NCI-H1417 (cell line): ENCODE measurements at places on chromosomes 11 and 22.

GRCh38 chr11:108965306-108966001 is 300.6 kb downstream of the DDX10 start:
- no peak for DNase-seq

GRCh38 chr11:67352546-67353316 is 615 bp downstream of the POLD4 start:
- no peak for DNase-seq

DNA sequence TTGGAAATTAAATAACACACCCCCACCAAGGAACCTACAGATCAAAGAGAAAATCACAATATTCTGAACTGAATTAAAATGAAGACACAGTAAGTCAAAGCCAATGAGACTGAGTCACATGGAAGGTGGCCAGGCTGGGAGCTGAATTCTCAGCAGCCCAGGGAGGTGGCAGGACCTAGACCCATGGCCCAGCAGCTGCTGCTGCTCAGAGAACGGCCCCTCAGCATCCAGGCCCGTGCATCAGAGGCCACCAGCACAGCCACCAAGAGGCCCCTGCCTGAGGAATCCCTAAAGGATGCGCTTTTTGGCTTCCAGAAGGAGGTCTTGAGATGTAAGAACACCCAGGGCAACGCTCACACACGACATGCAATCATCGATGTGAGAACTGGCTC is 35.0 kb downstream of the TBX1 start:
- no peak for DNase-seq

DNA sequence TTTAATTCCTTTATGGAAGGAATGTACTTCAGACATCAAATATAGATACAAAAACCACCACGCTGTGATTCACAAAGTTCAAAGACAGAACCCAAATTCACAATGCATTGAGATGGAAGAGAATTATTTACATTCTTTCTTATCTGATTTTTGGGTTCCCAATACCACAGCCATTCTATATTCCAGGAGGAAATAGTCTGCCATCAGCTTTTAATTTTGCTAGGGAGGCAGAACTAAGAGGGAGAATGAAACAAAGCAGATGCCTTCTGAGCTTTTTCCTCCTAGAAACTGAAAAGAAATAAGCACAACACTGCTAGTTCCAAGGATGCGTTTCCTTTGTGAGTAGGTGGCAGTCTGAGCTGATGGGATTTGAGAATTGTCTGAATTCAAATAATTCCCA is 283.0 kb upstream of the NARS2 start:
- DNase-seq: no peak

- no peak for DNase-seq
These were observed 13.7 kb downstream of the MEI1 start for GRCh38 chr22:41713004-41713403.

- DNase-seq: no peak
These were observed 616.3 kb downstream of the INSC start for GRCh38 chr11:15730995-15731385.

- no peak for DNase-seq
These were observed 623 bp downstream of the NDUFS8 start for GRCh38 chr11:68031144-68031464.

DNA sequence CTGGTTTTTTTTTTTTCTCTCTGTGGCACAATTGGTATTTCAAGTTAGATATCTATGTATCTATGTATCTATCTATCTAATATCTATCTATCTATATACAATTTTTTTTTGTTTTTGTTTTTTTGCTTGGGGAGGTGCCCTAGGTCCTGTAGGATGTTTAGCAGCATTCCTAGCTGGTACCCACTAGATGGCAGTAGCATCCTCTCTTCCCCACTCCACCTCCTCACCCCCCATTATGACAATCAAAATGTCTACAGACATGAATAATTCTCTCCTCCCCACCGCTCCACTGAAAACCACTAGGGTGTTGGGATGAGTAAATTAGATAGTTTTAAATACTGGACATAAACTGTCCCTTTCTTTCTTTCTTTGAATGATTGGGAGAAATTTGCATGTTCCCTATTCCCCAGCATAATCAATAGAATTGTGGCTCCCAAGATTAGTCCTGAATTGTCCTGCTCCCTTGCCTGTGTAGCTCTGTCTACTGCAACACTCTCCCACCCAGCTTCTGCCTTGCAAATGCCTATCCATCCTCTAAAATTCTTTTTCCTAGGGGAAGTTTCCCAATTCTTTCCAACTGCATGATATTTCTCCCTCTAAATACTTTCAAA is 1152.4 kb downstream of the LRRC4C start:
- peak; percentile 50 for DNase-seq

GRCh38 chr11:118048472-118049370 is 28.2 kb upstream of the TMPRSS4 start:
- no peak for DNase-seq

GRCh38 chr11:62926680-62927455 is 5.7 kb upstream of the CHRM1 start:
- DNase-seq: no peak

- peak; percentile 71 for DNase-seq
These were observed 817 bp downstream of the RELT start for GRCh38 chr11:73376803-73377629.

DNA sequence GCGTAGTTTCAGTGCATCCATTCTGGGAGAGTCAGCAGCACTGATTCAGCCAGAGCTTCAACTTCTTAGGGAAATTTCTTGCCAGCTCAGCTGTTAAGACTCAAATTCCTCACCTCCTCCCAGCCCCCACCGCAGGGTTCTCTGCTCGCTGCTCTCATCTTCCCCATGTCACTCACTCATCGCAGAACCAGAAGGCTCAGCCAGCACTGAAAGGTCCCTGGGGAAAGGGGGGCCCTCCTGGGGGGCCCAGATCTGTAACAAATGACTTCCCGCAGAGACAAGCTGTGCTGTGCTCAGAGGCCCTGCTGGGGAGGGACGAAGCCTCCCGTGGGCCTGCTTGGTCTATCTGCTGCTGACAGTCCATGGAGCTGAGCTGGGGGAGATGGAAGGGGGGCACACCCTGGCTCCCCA is 220.6 kb downstream of the NTM start:
- DNase-seq: peak; percentile 64

DNA sequence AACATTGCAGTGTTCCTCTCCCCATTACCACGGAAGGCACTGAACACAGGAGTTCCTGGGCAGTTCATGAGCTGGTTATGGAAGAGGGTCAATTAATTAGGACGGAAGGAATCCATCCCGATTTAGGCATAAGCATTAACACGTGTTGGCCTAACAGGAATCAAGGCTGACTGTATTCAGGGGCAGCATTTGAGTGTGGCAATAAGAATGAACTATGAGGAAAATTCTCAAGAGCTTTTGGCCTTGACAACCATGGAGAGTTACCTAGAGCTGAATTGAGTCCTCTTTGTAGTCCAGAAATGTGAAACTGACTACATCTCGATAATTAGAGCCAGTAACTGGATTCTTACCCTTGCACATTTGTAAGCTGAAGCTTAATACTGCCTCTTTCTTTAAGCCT is 82.4 kb upstream of the CRTAM start:
- no peak for DNase-seq

- DNase-seq: no peak
These were observed 313.7 kb downstream of the MN1 start for GRCh38 chr22:27487600-27488452.

DNA sequence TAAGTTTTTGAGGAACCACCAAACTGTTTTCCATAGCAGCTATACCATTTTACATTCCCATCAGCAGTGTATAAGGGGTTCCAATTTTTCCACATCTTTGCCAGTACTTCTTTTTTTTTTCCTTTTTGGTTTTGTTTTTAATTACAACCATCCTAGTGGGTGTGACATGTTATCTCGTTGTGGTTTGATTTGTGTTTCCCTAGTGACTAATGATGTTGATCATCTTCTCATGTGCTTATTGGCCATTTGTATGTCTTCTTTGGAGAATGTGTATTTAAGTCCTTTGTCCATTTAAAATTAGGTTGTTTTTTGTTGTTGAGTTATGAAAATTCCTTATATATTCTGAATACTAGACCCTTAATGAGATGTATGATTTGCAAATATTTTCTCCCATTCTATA is 59.3 kb downstream of the STIM1 start:
- DNase-seq: no peak

- DNase-seq: no peak
These were observed 26.2 kb downstream of the PPARA start for GRCh38 chr22:46176508-46177003.

DNA sequence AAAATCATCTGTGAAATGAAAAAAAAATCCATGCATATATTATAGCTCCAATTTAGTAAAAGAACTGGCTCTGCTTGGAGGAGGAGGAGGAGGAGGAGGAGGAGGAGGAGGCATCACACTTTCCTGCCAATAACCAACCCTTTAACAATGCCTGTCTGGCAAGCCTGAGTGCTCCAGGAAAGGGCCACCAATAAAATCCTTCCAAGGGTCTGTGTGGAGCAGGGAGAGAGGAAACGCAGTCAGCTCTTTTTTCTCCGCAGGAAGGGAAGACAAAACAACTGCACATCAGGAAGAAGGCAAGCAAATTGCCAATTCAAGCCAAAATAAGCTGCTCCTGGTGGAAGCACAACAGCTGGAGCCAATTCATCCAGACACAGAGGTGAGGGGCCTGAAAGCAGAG is 139.0 kb downstream of the KCNC1 start:
- DNase-seq: no peak

DNA sequence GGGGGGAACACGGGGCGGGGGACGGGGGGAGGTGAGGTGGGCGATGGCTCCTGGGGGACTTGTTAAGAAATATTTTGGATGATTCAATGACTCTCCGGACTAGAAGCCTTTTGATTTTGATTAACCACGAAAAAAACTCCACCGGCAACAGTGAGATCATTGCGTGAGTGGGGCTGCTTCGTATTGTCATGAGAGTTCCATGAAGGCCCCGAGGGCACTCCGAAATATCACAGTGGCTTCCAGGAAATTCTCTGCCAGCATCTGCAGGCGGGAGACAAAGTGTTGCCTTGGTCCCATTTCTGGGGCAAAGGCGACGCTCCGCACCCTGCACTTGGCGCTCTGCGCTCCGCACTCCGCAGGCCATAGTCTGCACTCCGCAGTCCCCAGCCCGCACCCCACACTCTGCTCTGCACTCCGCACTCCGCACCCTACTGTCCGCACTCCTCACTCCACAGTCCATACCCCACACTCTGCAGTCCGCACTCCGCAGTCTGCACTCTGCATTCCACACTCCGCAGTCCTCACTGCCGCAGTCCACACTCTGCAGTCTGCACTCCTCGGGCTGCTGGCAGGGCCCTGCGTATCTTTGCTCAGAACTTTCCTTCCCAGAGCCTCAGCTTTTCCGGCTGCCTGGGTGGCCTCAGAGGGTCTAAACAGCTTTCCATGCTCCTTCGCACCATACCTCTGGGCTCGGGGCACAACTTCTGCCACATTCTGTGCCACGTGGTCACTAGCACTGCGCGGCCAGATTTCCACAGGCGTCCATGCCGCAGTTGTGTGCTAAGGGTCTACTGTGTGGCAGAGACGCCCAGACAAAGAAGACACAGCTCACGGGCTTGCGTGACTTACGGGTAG is 61.1 kb downstream of the LINC01488 start:
- DNase-seq: no peak

DNA sequence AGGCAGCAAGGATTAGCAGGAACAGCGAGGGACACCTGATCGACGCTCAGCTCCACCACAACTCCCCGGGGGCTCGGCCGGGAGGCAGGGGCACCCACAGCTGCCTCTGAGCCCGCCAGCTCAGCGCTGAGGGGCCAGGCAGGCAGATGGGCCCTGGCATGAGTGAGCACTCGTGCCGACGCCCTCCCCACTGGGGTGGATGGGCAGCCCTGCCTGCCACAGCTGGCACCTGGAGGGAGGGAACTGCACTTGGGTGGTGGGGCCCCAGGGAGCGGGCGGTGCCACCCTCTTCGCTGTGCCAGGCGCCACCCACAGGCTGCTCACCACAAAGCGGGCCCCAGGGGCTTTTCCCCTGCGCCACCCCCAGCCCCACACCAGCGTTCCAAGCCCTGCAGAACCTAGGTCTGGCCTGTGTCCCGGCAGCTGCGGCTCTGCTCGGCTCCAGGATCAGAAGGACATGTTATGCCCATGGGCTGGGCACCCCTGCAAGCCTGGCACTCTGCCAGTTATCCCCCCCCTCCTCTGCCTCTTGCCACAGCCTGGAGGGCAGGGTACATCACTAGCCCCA is 28.8 kb downstream of the WNT7B start:
- DNase-seq: peak; percentile 49
